ENCODE measurements at places on chromosomes 2 and 18. TPM values are rescaled to one million over a fixed set of nuclear protein-coding genes. Genes with fewer than 3 reads are reported as not detected.

- no peak for DNase-seq
Measured at GRCh38 chr2:213068676-213069359, 82.6 kb downstream of the IKZF2 start.

- no peak for DNase-seq
Measured at GRCh38 chr2:55805686-55806085, 112.0 kb upstream of the PNPT1 start.

- DNase-seq: no peak
Measured at GRCh38 chr2:102839668-102840388, 78.0 kb downstream of the TMEM182 start.

DNA sequence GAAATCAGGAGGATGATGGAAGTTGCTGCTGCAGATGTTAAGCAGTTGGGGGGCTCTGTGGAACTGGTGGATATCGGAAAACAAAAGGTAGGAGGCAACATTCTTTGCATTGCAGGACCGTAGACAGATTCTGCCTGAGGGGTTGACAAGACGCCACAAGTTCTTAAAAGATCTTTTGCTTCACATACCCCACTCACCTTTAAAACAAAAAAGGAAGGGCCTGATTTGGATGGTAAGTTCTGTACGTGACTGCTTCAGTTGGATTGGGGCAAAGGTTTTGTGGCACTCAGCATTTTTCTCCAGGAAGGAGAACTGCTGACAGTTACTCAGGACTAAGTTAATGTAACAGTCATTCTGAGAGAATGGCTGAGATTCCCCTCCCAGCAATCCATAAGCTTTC, 5.2 kb downstream of the CNDP2 start:
- DNase-seq: no peak

GRCh38 chr2:62475172-62476011, 30.6 kb downstream of the TMEM17 start:
- no peak for DNase-seq

Gene DOK1
- total RNA-seq: 11.8 TPM

Gene DPP4
- 2.1 TPM for total RNA-seq

Gene KYNU
- 18.7 TPM for total RNA-seq
